ENCODE measurements at places on chromosomes 11 and 22. TPM values are rescaled to one million over a fixed set of nuclear protein-coding genes. Genes with fewer than 3 reads are reported as not detected.

GRCh38 chr22:21582801-21583740 lies 15.6 kb downstream of the UBE2L3 start:
- no peaks in the 10 kb centered on the region for H3K27me3 ChIP-seq
- H3K4me3 ChIP-seq = no peak overlapping the region
- DNase-seq = no peak
- peaks cover 12% of the 10 kb centered on the region for H3K36me3 ChIP-seq

- no peaks in the 10 kb centered on the region for H3K27me3 ChIP-seq
- H3K36me3 ChIP-seq = peaks cover 55% of the 10 kb centered on the region
Measured at GRCh38 chr11:35167426-35167954, 28.5 kb downstream of the CD44 start.

DNA sequence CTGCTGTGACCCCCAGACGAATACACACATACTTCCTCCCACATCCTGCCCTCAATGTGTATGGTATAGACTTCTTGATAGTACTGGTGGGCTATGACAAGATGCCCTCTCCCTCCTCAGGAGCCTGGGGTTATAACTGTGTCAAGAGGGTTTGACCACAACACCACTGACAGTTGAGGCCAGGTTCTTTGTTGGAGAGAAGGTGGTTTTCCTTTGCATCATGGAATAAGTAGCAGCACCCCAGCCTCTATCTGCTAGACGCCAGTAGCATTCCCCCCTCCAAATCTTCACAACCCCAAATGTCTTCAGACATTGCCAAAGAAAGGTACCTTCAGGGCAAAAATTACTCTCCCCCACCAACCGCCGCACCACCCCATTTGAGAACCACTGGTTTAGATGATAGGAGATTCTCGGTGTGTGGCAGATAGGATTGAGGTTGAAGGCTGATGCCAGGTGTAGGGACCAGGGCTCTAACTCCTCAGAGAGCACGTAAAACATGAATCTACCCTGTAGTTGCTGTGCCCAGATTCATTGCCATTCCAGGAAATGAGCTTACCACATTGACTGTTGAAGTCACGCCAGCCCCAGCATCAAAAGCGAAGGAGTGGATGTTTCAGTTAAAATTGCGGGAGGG lies 5.5 kb upstream of the MYO18B start:
- peak; percentile 92 for DNase-seq
- H3K27ac ChIP-seq = peak overlapping the region; percentile 98
- peaks cover 50% of the 10 kb centered on the region for H3K36me3 ChIP-seq
- H3K4me1 ChIP-seq = peaks cover 62% of the 10 kb centered on the region

DNA sequence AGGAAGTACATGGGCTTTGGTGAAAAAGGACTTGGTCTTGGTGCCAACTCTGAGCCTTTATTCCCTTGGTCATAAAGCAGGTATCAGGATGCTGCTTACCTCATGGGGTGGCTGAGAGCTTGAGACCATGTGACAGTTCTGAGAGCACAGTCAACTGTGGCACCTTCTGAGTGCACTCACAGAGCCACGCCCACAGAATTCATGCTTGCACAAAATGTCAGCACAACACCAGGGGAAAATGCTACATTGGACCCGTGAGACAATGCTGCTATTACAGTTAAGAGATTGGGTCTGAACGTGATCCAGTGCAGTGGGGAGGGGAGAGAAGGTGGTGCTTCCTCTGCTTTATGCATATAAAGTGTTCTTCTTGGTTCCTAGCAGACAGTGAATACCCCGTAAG lies 79.5 kb upstream of the SPON1 start:
- H3K36me3 ChIP-seq = no peaks in the 10 kb centered on the region
- H3K4me1 ChIP-seq = no peaks in the 10 kb centered on the region

GRCh38 chr11:43546561-43547429 lies 133.7 kb upstream of the HSD17B12 start:
- no peak overlapping the region for H3K4me3 ChIP-seq
- peaks cover 56% of the 10 kb centered on the region for H3K27me3 ChIP-seq
- no peak overlapping the region for H3K27ac ChIP-seq
- no peaks in the 10 kb centered on the region for H3K36me3 ChIP-seq

GRCh38 chr11:88131764-88132470 lies 43.3 kb downstream of the RAB38 start:
- peaks cover 2% of the 10 kb centered on the region for H3K27me3 ChIP-seq
- peaks cover 10% of the 10 kb centered on the region for H3K4me1 ChIP-seq
- peaks cover 15% of the 10 kb centered on the region for H3K36me3 ChIP-seq
- H3K4me3 ChIP-seq = no peak overlapping the region
- H3K27ac ChIP-seq = no peak overlapping the region

DNA sequence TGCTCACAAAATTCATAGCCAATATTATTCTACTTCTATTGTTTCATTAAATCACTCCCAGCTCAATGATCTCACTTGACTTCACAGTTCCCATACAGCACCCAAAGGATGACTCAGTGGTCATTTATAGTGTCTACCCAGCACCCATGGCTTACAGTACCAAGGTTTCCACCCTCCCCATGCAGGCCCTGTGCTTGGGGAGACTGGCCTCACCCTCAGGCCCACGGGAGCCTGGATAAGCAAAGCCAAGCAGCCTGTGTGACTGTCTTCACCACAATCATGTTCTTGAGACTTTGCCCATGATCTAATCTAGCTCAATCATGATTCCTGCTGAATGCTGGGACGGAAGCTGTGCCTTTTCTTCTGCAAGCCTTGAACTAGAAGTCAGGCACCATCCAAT lies 97.6 kb downstream of the SLC36A4 start:
- H3K4me3 ChIP-seq = no peak overlapping the region
- no peaks in the 10 kb centered on the region for H3K4me1 ChIP-seq
- H3K36me3 ChIP-seq = no peaks in the 10 kb centered on the region
- no peak overlapping the region for H3K27ac ChIP-seq

- peaks cover 5% of the 10 kb centered on the region for H3K27me3 ChIP-seq
- H3K36me3 ChIP-seq = no peaks in the 10 kb centered on the region
Measured at GRCh38 chr22:38964306-38964705, 6.9 kb downstream of the APOBEC3A start.

DNA sequence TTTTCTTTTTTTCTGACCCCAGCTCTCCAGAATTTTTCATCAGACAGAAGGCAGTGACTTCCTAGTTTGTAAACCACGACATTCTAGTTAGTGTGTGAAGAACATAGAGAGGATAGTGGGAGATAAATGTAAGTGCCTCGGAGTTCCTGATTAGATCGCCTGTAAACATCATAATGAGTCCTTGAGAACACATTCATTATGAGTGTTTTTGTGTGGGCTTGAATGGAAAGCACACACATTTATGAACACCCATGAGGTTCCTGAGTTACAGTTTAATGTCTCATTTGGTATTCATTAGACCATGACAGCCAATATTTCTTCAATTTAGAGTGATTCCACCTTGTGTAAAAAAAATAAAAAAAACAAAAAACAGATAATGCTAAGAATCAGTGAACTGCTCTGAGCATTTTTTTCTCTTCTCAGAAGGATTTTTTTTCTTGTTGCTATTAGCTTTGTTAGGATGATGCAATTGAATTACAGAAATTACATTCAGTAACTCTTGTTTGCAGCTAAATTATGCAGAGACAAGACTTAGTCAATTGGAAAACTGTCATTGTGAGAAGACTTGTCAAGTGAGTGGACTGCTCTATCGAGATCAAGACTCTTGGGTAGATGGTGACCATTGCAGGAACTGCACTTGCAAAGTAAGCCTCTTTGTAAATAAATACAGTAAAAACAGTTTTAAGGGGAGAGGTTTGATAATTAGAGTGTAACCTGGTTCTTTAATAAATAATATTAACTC lies 257.6 kb downstream of the NELL1 start:
- H3K4me1 ChIP-seq = no peaks in the 10 kb centered on the region
- H3K27ac ChIP-seq = no peak overlapping the region
- H3K36me3 ChIP-seq = no peaks in the 10 kb centered on the region
- no peak overlapping the region for H3K4me3 ChIP-seq

DNA sequence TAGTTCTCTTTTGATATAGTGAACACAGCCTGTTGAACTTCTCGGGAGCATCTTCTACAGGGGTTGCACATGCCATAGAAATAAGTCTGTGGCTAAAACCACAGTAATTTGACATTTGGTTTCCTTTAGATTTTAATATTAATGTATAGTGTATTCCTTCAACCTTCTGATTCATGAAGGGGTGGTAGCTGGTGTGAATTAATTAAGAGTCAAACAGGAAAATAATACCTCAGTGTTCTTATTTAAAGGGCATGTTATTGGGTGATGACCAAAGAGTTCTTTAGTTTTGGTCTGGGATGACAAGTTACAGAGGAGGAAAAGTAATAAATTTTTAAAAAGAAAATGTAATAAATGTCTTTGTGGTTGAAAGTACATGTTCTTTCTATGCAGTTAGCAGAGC lies 86.8 kb downstream of the PDHX start:
- peaks cover 10% of the 10 kb centered on the region for H3K27me3 ChIP-seq
- no peak overlapping the region for H3K27ac ChIP-seq
- peaks cover 48% of the 10 kb centered on the region for H3K4me1 ChIP-seq
- no peak overlapping the region for H3K4me3 ChIP-seq
- peaks cover 4% of the 10 kb centered on the region for H3K36me3 ChIP-seq

DNA sequence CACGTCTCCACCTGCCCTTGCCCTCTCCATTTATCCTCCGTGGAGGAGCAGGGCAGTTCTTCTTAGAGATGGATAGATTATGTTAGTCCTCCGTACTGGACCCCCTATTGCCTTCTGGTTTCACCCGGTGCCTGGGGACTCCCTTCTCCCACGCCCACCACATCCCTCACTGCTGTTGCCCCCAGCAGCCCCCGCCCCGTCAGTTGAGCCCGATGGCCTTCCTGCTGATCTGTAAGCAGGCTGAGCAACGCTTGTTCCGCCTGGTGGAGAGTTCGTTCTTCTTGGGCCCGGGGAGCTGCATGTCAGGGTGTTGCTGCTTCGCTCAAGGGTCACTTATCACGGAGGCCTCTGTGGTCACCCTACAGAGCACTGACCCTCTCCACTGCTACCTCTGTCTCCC lies 34.2 kb downstream of the B3GAT1 start:
- H3K27me3 ChIP-seq = no peaks in the 10 kb centered on the region
- H3K4me3 ChIP-seq = no peak overlapping the region
- no peak overlapping the region for H3K27ac ChIP-seq
- no peaks in the 10 kb centered on the region for H3K36me3 ChIP-seq
- no peak for DNase-seq
- no peaks in the 10 kb centered on the region for H3K4me1 ChIP-seq

- H3K27me3 ChIP-seq = peaks cover 2% of the 10 kb centered on the region
- H3K4me1 ChIP-seq = no peaks in the 10 kb centered on the region
- H3K36me3 ChIP-seq = no peaks in the 10 kb centered on the region
- no peak for DNase-seq
Measured at GRCh38 chr11:120310870-120311269, 14.2 kb upstream of the TLCD5 start.

DNA sequence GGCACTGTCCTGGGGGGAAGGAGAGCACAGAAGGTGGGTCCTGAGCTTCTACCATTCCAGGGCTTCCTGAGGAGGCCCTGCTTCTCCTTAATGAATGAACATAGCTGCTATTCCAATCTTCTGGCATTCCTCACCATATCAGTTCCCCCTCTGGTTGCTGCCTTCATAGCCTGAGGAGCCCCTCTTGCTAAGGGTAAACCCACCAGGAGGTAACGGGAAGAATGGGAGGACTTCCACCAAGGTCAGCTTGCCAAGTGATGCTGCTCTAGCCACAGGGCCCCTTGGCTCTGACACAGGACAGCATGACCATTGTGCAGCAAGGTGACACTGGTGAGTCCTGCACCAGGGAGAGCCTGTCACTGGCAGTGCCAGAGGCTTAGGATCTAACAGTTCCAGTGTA lies 1022.5 kb downstream of the TBC1D22A start:
- DNase-seq = no peak
- no peaks in the 10 kb centered on the region for H3K36me3 ChIP-seq

DNA sequence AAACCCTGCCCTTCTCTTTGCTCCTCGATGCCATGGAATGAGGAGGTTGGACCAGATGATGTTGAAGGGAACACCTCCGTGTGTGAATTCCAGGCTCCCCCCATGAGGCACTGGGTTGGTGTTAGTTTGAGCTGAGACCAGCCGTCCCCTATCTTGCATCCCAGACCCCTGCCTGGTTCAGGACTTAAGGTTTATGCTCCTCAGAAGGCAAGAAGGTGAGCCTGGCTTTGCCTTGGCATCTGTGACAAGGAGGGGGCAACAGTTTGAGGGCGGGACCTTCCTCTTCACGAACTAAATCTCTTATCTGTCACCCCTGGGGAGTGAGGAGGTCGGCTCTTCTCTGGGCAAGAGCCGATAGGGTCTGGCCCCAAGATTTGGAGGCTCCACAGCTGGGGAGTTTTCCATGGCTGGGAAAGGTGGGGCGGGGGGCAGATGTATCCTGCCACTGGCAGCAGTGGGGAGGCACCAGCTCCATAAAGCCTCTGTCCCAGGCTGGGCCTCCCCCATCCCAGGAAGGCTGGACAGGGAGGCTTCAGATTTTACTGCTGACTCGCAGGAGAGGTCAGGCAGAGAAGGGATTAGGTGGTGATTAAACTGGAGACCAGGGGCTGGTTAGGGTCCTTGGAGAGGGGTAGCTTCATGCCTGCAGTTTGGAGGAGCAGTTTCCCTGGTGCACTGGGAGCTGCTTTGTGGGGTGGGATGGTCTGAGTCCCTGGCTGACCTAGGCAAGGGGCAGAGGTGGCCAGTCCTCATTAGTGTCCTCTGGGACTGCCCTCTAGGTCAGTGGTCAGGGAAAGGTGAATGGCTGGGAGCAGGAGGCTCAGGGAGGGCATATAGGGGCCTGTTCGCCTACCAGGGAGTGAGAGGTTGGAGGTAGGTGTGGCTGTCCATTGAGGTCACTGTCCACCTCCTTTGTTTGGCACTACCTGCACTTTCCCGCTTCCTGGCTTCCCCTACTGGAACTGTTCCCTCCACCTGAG lies 1.1 kb downstream of the SEC14L2 start:
- H3K4me3 ChIP-seq = peak overlapping the region; percentile 42
- no peak overlapping the region for H3K27ac ChIP-seq
- no peaks in the 10 kb centered on the region for H3K36me3 ChIP-seq
- H3K4me1 ChIP-seq = peaks cover 25% of the 10 kb centered on the region

DNA sequence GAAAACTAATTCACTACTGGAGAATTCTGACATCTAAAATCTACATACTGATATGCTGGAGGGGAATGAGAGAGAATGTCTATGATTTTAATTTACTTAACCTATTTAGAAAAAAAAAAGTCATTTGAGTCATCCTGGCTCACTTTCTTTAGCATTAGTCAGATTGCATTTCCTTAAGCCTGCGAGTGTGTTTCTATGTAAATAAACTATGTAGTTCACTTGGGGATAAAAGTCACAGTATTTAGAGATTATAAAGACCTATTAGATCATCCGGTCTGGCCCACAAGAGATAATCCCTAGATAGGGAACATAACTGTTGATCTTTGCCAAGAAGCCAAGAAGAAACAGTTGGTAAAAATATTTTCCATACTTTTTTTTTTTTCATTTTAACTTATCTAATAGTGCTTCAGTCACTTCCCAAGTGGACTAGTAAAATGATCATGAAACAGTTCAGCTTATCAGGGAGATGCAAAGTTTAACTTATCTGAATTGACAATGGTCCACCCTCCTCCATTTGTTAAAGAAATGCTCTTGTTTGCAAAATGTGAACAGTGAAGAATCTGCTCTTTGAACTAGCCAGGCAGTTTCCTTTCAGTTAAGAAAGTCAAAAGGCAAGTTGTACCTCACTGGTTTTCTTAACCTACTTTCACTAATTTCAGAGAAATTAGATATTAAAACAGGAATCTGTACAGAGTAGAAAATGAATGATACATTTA lies 21.2 kb upstream of the BLID start:
- no peak overlapping the region for H3K4me3 ChIP-seq
- H3K27ac ChIP-seq = no peak overlapping the region
- no peaks in the 10 kb centered on the region for H3K4me1 ChIP-seq
- DNase-seq = no peak
- no peaks in the 10 kb centered on the region for H3K36me3 ChIP-seq

Gene NLRP14
- 0.05 TPM for total RNA-seq

Gene OR52N4
- total RNA-seq = 0.67 TPM

Gene P2RX6
- total RNA-seq = 0.32 TPM

Gene TREH
- not detected for total RNA-seq

Gene LGR4
- 0.29 TPM for total RNA-seq

Data from activated CD8-positive, alpha-beta memory T cell treated with anti-CD3 and anti-CD28 coated beads, Interleukin-2, amount 10 ng/mL, durations not matched to agents 7 days and 5 days (primary cell).